Peyer's patch (tissue), 4 donors: ENCODE measurements at places on chromosomes 2 and 18. TPM values are rescaled to one million over a fixed set of nuclear protein-coding genes. Genes with fewer than 3 reads are reported as not detected.

Gene CNTNAP5
- not detected for total RNA-seq

Gene SERPINB10
- total RNA-seq, result not detected

Gene SOWAHC
- 24.2 TPM for total RNA-seq

Gene SMIM21
- total RNA-seq, result not detected

Gene WDSUB1
- total RNA-seq, result 9.4 TPM

Gene IL1B
- 0.53 TPM for total RNA-seq

Gene ANKRD29
- 9.7 TPM for total RNA-seq

Gene UCN
- total RNA-seq, result 2.3 TPM

Gene LYG1
- total RNA-seq, result 3.8 TPM

Gene TRIB2
- total RNA-seq, result 6.8 TPM

Gene WDR54
- 1.2 TPM for total RNA-seq

Gene ESPNL
- 2.5 TPM for total RNA-seq

Gene NTSR2
- not detected for total RNA-seq
